ENCODE measurements at places on chromosomes 2 and 18.

DNA sequence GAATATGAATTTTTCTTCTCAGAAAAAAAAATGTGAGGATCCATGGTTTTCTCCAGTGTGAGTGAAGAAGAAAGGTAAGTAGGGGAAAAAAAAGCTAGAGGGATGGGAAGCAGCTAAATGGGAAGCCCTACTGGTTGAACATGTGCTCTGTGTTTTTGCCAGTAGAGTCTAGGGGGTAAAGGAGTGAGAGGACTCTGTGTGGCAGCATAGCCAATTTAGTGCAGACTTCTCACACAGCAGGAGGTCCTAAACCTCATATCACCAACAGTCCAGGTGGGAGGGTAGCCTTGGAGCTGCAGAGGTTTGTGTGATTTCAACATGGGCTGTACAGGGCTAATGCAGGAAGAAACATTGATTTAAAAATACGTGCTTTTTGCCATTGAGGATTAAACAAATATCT, 334.5 kb upstream of the SPHKAP start:
- no peak for DNase-seq

GRCh38 chr2:53913721-53914120, 54.0 kb upstream of the GPR75 start:
- DNase-seq = no peak

DNA sequence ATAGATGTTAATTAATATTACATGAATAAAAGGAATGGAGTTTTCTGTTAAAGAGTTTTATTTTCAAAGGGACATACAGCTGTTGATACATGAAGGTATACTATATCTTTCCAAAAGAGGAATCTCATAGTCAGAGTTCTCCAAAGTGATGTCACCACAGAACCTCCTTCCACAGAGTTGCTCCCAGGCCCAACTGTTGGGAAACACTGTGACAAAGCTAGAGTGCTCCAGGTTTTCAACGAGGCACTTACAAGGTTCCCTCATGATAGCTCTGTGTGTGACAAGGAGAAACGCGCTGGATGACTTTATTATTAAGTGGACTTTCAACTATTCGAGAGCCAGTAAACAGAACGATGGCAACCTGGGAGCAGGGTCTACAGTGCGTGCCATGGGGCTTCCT, 33.5 kb downstream of the PTPN18 start:
- no peak for DNase-seq

DNA sequence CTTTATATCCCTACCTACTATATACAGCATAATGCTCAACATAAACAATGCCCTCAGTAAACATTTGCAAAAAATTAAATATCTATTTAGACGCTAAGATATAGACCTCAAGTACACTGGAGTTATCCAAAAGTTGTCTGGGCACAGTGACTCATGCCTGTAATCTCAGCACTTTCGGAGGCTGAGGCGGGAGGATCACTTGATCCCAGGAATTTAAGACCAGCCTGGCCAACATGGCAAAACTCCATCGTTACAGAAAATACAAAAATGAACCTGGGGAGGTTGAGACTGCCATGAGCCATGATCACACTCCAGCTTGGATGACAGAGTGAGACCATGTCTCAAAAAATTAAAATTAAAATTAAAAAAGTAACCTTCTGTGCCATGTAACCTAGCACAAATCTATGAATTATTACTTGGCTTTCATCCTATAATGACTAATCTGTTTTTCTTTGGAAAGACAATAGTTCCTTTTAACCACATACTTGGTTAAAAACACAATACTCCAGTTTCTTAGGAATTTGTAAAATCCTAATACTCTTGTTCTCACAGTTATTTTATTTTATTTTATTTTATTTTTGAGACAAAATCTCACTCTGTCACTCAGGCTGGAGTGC, 6.7 kb upstream of the TNFAIP6 start:
- no peak for DNase-seq

- DNase-seq = no peak
These were observed 21.6 kb upstream of the B3GNT7 start for GRCh38 chr2:231373786-231374349.

- no peak for DNase-seq
These were observed 65.1 kb downstream of the TIMM21 start for GRCh38 chr18:74213429-74213828.
